ENCODE measurements at places on chromosomes 4 and X.
A peak's percentile ranks its signal among the peaks of the same experiment; 100 is the strongest.

DNA sequence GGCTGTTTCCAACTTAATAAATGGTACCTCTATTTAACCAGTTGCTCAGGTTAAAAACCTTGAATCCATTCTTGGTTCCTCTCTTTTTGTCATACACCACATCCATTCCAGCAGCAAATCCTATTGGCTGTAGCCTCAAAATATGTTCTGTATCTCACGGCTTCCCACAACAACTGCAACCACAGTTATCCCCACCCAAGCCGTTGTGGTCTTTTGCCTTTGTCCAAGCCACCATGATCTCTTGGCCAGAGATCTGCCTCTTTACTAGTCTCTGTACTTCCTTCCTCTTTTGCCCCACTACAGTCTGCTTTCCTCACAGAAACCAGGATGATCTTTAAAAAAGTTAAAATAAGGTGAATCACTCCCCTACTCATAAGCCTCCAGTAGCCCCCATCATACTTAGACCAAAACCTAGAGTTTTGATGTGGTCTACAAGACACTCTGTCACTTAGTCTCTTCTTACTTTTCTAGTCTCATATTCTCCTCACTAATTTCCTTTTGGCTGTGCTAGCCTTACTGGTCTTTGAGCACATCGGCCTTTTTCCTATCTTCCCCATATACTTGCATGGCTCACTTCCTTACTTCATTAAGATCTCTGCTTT is 10.3 kb downstream of the MAOA start:
- DNase-seq = no peak

GRCh38 chr4:6385288-6385687 is 87.1 kb downstream of the PPP2R2C start:
- DNase-seq = no peak

DNA sequence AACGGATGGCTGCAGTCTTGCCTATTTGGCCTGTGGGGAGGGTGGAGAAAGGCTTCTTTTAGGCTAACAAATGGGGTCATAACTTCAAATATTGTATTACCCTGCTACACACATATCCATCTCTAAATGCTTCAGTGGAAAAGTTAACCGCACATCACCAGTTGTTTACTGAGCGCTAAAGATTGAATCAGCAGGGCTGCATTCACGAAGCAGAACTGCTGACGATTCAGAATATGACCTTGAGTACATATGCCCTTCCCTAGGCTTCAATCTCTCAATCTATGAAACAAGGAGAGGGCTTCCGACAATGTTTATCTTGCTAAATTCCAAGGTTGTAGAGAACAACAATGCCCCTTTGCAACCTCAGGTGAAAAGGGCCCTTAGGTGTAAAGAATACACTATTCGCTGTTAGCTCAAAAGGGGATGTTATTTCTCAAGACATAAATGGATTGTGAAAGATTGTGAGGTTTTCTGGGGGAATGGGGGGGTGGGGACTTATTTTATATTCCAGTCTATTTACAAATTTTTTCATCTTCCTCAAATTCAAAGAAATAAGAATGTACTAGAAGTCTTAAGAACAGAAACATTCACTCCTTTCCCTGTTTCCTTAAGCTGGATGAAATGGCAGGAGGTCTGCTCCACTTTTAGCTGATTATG is 2.6 kb upstream of the ATP6AP2 start:
- no peak for DNase-seq

- no peak for DNase-seq
Observed at GRCh38 chrX:66635360-66635759, 3.5 kb downstream of the EDA2R start.

GRCh38 chrX:12685541-12685940 is 105.7 kb upstream of the PRPS2 start:
- no peak for DNase-seq

DNA sequence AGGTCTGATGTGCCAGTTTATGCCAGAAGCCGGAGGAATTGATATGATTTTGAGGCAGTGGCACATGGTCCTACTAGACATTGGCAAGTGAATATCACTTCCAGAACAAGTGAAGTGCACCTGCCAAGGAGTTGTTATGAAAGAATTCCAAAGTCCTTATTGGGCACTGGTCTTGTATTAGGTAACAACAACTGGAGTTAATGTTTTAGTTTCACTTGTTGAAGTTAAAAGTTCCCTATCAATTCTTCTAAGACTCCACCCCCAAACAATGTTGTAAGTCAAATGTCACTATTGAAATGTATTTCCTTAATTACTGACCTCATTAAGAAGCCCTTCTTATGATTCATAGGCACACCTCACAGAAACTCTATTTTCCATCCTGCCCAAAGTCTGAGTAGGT is 3.1 kb downstream of the TET2 start:
- DNase-seq = no peak

DNA sequence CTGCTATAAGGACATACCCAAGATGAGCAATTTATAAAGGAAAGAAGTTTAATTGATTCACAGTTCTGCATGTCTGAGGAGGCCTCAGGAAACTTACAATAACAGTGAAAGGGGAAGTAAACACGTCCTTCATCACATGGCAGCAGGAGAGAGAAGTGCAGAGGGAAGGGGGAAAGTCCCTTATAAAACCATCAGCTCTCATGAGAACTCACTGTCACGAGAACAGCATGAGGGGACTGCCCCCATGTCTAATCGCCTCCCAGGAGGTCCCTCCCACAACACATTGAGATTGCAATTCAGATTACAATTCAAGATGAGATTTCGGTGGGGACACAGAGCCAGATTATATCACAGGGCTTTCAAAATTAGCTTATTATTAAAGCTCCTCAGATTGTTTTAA is 209.5 kb upstream of the PPP3CA start:
- no peak for DNase-seq

DNA sequence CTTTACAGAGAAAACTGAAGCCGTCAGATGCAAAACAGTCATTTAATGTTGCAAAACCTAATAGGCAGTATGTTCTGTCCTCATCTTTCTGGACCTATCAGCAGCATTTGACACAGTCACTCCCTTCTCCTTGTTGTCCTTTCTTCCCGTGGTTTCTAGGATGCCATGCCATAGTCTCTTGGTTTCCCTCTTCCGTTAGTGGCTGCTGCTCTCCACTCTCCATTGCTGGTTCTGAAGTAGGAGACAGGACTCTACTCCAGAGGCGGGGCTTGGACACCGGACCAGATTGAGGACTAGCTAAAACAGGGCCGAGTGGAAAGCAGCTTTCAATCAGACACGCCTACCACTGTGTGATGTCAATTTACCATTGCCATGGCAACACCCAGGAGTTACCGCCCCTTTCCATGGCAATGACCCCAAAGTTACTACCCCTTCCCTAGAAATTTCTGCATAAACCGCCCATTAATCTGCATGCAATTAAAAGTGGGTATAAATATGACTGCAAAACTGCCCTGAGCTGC is 88.8 kb upstream of the CCDC160 start:
- DNase-seq = no peak

DNA sequence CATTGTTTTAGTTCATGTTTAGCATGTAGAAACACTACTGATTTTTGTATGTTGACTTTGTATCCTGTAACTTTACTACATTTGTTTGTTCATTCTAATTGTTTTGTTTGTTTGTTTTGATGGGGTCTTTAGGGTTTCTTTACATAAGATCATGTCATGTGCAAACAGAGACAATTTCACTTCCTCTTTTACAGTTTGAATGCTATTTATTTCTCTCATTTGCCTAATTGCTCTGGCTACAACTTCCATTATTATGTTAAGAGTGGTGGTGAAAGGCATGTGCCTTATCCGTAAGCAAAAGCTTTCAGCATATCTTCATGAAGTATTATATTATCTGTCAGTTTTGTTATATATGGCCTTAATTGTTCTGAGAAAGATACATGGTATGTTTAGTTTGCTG is 571.1 kb downstream of the PCDH7 start:
- no peak for DNase-seq

- no peak for DNase-seq
Observed at GRCh38 chrX:15873566-15873965, 19.0 kb upstream of the AP1S2 start.

DNA sequence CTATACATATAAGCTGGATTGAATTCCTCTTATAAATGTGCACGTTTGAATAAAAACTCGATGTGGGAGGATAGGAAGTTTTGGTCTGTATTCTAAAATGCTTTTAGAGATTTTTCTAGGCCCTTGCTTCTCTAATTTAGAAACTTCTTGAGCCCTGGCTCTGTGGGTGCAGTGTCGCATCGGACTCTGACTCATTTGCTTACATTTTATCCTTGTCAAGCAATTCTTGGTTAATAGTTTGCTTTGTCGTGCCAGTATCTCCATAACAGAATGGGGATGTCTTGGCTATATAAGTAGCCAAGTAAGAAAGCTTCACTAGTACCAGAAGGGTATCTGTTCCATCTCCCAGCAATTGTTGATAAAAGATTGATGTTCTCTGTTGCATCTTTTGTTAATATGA is 10.7 kb downstream of the SGMS2 start:
- no peak for DNase-seq

- DNase-seq = no peak
Observed at GRCh38 chr4:11628093-11628725, 199.5 kb upstream of the HS3ST1 start.

DNA sequence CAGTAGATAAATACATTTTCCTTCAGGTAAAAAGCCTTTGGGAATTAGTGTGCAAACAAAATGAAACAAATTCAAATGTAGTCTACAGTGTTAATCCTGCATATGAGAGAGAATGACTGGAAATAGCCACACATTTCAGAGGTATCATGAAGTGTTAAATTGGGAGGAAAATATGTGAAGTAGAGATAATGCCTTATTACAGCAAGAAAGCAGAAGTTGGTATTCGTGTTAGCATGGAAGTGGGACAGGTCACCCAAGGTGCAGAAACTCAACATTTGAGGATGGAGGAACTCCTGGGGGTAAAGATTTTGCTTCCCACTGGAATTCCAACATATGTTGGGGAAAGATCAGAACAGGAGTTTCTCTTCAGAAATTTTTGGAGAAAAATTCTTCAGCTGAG is 51.3 kb downstream of the EMCN start:
- DNase-seq = no peak

GRCh38 chr4:156963419-156963818 is 8.2 kb downstream of the PDGFC start:
- no peak for DNase-seq

DNA sequence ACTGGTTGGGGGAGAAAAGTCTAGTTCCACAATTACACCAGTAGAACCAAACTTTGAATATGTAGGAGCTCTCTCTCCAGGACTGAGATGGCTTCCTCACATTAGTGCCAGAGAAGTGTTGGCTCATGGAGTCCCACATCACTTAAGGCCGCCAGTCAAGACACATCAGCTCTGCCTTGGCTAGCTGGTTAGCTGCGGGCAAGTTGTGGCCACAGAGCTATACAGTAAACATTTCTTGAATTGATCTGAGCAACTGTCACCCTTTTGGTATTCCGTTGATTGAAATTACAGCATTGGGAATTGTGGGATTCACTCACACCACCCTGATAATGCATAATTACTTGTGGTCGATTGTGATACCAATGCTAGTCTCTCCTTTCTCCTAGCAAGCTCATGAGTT is 76.2 kb downstream of the LNX1 start:
- DNase-seq = no peak

GRCh38 chr4:3472411-3473141 is 9.5 kb downstream of the DOK7 start:
- no peak for DNase-seq

DNA sequence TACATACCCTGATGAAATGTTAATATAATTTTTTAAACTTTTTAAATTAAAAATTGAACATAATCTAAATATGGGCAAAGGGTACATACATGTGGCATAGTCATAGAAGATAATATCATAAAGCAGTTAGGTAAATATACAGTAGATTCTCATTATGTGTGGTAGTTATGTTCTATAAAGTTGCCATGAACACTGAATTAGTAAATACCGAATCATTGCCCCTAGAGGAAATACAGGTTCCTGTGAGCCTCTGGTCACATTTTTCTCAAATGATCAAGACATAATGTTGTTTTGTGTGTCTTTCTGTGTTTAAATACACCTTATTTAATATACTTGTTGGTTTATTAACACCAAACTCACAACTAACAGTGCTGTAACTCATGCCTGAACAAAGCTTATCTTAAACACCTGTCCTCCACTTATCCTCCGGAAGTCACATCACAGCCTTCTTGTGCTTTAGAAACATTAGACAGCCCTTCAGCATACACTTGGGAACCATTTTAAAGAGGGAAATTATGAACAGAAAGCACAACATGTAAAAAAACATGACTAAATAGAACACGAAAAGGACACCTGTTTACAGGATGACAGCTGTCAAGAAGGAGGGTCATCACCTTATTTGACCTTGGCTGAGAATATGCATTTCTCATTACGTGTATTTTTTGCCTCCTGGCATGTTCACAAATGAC is 169.4 kb upstream of the NAP1L5 start:
- no peak for DNase-seq

GRCh38 chr4:101790521-101791181 is at the start of gene BANK1:
Gene BANK1, plus strand, starts transcription at chr4:101790730. Its CDS starts 151 bp downstream, at chr4:101790881.
- no peak for DNase-seq

DNA sequence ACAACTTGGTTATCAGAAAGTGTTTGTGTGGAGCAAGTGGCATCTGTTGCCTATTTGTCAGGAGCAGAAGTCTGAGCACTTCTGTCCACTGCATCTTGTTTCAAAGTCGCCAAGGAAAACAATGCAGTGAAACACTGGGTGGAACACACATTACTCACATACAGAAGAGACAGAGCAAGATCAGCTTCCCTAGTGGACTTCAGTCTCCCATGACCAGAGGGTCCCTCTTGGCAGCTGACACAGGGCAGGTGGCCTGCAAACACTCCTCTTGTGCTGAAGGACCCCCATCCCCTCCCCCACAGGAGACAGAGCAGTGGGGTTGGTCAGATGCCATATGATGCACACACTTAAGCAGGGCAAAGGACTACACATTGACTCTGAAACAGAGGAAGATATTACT is 3.6 kb upstream of the BBS12 start:
- no peak for DNase-seq

GRCh38 chr4:28562913-28563312 is 1702.3 kb downstream of the STIM2 start:
- DNase-seq = no peak

- peak; percentile 25 for DNase-seq
Observed at GRCh38 chr4:146340798-146341197, 126.5 kb downstream of the REELD1 start.

DNA sequence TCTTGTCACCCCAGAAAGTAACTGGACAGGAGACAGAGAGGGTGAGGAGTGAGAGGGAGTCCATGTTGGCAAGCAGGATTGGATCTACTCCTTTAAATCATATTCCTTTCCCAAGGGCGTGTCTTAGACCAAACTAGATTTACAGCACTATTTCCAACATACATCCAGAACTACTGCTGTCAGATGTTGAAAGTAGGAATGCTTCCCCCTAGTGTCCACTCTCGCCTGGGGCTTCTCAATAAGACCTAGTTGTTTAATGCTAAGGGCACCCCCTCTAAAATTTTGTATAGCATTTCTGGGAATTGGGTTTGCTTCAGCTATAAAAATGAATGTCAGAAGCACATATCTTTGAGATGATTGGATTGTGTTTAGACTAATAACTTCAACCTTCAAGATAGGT is 13.3 kb downstream of the OFD1 start:
- peak; percentile 39 for DNase-seq

GRCh38 chr4:76665721-76666120 is 230.7 kb downstream of the SHROOM3 start:
- DNase-seq = no peak

GRCh38 chr4:48602222-48602621 is 112.2 kb downstream of the ZAR1 start:
- peak; percentile 27 for DNase-seq

GRCh38 chr4:140870427-140870826 is 114.2 kb upstream of the TBC1D9 start:
- DNase-seq = peak; percentile 6

GRCh38 chrX:40272141-40272540 is 174.4 kb upstream of the BCOR start:
- DNase-seq = no peak
